ENCODE measurements at places on chromosomes 6 and 20. TPM values are rescaled to one million over a fixed set of nuclear protein-coding genes. Genes with fewer than 3 reads are reported as not detected.

DNA sequence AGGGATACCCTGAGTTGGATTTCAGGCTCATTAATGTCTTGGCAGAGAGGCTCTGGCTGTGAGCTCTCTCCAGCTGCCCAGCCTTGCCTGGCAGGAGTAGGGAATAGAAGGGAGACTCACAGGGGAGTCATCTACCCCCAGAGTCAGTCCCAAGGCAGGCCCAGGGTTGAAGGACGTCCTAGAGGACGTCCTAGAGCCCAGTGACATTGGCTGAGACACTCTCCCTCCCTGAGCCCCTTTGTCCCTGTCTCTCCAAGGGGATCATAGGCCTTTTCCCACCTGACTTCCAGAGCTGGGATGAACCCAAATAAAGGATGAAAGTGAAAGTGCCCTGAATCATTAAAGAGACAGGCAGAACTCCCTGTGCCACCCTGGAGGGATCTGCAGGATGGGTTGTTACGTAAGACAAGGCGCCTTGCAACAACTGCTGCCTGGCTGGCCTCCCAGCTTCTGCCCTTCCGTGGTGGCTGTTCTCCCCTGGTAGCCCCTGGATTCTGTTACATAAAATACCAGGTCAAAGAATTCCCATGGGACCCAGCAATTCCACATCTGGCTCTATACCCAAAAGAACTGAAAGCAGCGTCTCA, 53.6 kb upstream of the SIRPA start:
- DNase-seq = no peak

- DNase-seq = no peak
Observed at GRCh38 chr6:56144538-56145324, 102.6 kb downstream of the COL21A1 start.

GRCh38 chr6:139600919-139601475, 226.5 kb upstream of the CITED2 start:
- DNase-seq = no peak

DNA sequence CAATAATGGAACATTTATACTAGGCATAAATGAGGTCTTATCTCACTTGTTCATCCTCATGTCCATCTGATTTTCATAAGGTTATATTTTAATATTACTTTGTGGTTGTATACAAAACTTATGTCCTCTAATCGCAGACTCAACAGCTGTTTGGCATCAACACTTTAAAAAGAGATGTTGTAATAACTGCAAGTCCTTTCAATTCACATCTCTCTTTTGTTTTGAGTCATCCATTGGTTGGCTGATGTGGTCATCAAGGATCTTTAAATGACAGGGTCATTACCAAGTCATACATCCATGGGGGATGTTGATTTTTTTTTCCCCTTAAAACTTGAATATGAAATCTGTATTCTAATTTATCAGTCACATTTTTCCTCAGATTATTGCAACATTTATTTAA, 299.4 kb upstream of the NRSN1 start:
- no peak for DNase-seq

DNA sequence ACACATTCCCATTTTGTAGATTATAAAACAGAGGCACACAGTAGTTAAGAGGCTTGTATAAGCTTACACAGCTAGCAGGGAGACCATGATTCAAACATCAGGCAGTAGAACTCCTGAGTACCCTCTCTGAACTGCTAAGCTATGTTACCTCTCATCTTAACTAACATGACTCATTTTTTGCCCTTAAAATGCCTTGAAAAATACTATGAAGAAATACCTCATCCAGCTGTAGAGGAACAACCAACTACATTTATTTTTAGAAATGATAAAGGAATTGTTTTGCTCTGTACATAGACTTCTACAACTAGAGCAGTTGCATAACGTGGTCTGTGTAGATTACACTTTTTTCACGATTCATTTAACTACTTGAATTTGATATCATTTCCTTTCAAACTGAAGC, 102.1 kb downstream of the FLRT3 start:
- peak; percentile 19 for DNase-seq

DNA sequence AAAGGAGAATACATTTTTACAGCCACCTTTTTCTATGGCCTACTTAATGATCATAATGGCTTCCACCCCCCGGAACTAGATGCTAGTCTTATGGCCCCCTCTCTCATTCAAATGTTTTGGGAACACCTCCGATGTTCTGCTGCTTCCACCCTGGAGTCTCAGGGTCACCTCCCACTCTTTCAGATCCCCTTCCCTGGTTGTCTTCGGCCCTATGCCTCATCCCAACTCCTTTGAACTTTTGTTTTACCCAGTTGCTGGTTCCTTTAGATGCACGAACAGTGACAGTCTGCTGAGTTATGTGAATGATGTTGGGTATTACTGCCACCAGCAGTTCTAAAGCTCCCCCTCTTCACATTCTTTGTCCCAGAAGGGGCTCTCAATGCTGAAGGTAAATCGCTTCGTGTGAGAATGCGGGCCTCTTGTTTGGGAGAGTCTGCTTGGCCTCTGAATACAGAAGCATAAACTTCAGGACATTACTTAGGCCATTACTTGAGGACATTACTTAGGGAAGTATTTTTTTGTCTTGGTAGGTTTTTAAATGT, 309.1 kb downstream of the SOX4 start:
- no peak for DNase-seq

Gene PGC
- not detected for total RNA-seq

Gene NRM
- 2.3 TPM for total RNA-seq

Gene PIM1
- 17.0 TPM for total RNA-seq

Gene TP53TG5
- not detected for total RNA-seq

Gene ZSCAN12
- 7.3 TPM for total RNA-seq

Gene ELOVL2
- 13.6 TPM for total RNA-seq

Gene TPD52L1
- 328 TPM for total RNA-seq
